ELF-1 (cell line): ENCODE measurements at places on chromosomes 11 and 22.

GRCh38 chr22:36606114-36606513, 77.1 kb upstream of the EIF3D start:
- DNase-seq, result no peak

GRCh38 chr22:45244916-45245315, 4.2 kb upstream of the KIAA0930 start:
- DNase-seq, result no peak

DNA sequence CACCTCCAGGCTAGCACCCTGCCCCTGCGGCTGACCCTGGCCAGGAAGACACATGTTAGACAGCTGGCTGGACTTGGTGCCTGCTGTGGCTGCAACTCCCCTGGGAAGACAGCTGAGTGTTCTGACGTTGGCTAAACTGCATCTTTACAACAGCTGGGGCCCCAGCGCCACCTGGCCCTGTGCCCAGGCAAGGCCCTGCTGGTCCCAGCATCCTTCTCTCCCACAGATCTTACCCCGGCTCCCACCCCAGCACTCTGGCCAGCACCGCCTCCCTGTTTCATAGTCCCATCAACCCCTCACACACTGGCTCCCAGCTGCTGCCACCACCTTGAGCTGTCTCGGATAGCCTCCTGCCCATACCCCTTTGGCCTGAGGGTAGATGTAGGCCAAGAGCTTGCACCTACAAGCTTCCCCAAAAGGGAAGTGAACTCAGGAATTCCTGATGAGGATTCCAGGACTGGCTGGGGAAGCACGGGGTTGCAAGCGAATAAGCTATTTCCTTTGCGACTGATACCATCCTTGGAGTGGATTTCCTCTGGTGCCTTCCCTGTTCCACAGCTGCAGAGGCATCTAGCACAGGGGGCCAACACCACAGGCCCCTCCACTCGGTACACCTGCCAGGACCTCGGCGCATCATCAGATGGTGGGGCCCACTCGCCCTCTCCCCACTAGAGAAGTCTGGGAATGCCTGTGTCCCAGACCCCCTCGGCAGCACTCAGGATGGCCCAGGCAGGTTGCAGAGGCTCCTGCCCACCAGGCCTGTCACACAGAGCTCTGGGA, 28.5 kb downstream of the RSPH14 start:
- no peak for DNase-seq

DNA sequence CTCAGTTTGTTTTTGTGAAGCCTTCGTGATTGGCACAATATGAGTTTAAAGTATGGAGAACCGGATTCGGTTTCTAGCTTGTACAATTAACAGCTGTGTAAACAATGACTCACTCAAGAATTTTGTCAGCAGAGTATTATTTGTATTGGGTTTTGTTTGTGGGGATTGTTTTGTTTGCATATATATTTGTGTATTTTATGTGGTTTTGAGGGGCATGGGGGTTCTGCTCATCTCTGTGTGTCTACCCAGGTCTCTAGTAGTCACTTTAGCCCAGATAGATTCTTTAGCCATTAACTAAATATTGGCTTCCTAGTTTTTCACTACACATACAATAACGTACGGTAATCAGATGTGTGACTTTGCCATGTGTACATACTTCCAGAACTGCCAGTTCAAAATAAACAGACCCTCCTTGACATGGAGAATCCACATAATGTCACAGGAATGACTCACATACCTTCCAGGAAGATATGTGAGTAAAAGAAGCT, 7.5 kb upstream of the MS4A7 start:
- no peak for DNase-seq

- no peak for DNase-seq
These were observed 16.1 kb downstream of the MIAT start for GRCh38 chr22:26673486-26673885.

DNA sequence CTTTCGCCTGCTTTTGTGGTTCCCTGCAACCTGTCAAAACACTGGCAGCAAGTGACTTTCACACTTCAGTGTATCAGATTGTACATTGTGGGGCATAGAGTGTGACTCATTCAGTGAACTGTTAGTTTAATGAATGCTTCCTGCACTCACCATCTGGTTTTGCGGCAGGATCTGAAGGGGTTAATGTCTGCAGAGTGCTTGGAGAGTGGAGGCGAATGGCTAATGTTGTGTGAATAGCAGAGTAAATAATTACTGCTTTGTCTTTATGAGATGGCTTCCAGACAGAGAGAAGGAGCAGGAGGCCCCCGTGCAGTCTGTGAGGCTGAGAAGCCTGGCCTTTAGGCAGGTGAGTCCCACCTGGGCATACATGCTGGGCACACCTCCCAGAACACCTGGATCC, 454.3 kb upstream of the KIRREL3 start:
- peak; percentile 6 for DNase-seq

- no peak for DNase-seq
These were observed 1571.2 kb upstream of the RAG2 start for GRCh38 chr11:38169286-38169685.

DNA sequence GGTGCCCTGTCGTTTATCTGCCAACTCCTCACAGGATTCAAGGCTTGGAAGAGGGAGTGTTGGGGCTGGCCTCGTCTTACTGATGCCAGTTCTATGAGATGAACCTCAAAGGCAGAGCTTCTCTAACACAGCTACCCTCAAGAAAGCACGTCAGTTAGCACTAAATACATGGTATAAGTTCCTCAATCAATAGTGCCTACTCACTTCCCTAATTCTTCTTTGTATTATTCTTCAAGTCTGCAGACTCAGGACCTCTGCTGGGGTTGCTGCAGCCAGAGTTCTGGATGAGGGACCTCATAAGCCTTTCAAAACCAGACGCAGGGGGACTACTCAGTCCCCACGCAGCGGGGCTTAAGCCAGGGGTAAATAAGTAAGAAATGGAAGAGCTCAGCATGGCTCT, 118.3 kb downstream of the VPREB1 start:
- DNase-seq, result no peak

GRCh38 chr11:58919561-58919960, 19.7 kb upstream of the GLYATL1 start:
- no peak for DNase-seq

DNA sequence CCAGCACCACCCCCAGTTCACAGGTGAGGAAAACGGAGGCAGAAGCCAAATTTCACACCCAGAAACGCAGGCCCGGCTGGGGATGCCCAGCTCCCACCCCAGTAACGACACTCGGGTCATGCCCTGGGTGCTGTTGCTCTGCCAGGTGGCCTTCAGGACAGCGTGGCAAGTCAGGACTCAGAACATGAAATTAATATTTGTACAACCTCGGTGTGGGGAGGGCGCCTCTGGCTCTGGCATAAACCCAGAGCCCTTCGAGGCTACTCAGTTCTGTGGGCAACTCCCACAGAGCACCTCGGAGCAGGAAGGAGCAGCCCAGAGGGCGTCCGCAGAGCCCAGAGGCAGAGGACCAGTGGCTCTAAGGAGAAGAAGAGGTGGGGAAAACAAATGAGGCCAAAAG, 71.6 kb downstream of the CELSR1 start:
- DNase-seq, result no peak

DNA sequence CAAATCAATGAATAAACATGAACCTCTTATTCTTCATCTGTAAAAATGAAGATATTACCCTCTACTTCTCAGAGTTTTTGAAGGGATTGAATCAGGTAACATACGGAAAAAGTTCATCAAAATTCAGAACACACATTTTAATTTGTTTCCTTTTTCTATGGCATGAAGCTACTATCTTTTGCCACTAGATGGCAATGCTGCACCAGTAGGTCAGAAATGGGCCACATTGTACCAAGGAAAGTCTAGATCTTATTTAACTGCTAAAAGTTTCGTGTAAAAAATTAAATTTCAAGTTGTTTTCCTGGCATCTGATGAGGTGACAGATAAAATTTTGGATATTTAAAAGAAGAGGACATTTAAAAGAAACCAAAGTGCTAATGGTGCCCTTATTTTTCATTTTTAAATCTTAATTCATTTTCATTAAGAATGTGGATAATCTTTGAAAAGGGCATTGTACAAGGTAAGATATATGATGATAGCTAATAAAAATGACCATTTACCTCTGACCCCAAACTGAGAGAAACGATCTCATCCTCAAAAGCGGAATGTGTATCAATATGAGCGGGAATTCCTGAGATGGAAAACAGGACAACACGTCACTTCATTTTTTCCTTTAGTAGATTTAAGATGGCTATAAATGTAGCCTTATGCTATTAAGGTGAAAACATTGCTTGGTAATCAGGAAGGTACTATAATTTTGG, 16.1 kb downstream of the ALKBH8 start:
- DNase-seq, result no peak

DNA sequence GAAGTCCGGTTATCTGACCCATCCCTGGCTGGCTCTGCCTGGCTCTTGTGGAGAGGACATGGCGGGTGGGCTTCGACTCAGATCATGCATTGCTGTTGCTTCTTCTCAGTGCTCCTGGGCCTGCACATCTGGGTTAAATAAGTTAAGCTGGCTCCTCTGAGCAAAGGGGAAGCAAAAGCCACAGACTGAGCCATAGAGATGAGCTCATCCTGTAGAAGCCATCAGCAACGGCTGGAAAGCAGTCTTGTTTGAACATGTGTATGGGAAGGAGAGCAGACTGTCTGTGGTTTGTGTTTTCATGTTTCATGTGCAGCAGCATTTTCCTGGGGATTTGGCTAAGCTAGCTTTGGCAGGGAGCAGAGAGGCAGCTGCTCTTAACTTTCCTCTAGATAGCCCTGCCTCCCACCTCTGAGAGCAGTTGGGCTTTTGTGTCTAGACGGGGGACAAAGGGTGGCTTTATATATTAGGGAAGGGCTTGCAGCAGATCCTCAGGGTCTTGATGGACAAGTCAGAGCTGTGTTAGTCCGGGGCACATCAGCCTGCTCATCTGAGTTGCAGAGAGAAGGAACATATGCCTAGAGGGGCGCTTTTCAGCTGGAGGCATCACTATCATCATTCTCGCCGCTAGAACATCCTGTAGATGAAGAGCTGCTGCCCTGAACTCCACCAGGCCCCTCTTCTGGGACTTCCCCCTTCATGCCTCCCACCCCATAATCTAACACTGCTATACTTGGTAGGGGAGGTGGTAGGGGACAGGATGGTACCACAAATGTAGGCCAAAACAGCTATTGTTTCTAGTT, 14.9 kb downstream of the DCPS start:
- DNase-seq, result no peak

DNA sequence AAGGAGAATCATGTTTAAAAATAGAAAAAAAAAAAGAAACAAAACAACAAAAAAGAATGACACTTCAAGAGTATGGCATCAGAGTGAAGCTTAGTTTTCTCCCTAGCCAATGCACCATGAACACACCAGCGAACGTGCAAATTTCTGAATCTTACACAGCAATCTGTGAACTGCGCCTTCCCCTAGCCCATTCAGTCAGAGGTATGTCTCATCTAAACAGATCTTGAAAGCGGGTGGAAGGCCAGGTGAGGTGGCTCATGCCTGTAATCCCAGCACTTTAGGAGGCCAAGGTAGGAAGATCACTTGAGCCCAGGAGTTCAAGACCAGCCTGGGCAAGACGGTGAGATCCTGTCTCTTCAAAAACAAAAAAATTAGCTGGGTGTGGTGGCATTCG, 113.1 kb downstream of the MICAL3 start:
- no peak for DNase-seq

DNA sequence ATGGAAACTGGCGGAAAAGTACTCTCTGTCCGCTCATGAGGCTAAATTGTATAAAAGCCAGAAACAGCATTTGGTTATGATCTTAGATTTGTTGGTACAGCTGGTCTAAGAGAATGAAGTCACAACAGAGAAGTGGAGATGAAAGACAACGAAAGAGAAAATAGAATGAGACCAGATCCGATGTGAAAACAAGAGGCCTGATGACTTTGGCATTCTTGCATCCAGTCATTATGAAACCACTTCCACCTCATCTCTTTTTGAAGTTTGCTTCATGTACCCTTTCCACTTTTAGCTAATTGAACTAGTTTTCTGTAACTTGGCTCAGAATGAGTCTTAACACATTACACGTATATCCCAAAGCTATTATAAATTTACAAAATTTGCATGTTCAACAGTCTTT, 1431.7 kb downstream of the LRRC4C start:
- no peak for DNase-seq

DNA sequence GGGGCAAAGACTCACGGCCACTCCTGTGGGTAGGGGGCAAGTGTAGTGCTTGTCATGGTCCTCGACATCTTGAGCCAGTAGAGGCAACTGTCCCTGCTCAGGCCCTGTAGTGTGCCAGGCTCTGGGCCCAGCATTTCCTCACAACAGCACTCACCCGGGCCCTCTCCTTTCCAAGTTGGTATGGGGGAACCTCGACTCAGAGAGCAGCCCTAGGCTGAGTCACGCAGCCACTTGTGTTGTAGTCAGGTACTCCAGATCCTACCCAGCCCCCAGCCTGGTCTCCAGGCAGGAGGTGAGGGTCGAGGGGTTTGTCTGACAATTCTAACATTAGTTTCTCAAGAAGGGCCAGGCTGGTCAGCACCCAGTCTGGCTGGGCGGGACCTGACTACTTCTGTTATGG, 4.1 kb downstream of the RELT start:
- DNase-seq, result no peak

DNA sequence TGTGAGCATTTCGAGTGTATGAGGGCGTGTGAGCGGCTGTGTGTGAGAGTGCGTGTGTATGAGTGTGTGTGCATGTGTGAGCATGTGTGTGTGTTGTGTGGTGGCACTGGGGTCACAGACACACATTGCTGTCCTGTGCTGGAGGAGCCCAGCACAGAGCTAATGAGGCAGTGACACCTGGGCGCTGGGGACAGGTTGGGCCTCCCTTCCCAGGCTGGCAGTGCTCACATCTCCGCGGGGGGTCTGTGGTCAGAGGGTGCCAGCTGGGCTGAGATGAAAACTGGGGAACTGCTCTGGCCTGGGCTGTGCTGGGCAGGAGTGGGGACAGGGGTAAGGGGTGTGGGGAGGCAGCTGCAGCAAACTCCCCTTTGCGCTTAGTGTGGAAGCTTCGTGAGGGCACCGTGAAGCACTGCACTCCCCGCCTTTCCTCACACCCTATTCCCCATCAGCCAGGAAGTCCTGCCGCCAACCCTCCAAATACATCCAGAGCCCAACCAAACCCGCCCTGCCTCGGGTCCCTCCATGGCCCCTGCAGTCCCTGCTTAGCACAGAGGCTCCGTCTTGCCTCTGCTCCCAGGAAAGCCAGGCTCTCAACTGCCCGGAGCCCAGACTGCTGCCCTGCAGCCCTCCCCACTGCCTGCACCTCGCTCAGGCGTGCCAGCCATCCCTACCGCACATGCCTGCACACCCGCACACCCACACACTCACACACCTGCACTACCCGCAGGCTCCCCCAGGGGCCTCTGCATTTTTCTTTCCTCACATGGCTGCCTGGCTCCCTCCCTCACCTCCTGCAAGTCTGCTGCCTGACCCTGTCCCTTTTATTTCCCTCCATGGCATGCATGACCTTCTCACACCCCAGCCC, 62.0 kb upstream of the THY1 start:
- DNase-seq, result peak; percentile 73

- no peak for DNase-seq
These were observed 69.5 kb upstream of the CSNK2A3 start for GRCh38 chr11:11422411-11423128.

- DNase-seq, result no peak
These were observed 108.7 kb upstream of the E2F8 start for GRCh38 chr11:19349340-19350025.

- no peak for DNase-seq
These were observed 251.7 kb downstream of the GRM5 start for GRCh38 chr11:88814076-88814475.

- no peak for DNase-seq
These were observed 677.2 kb upstream of the TENM4 start for GRCh38 chr11:80118073-80118472.
